Neural progenitor cell (in vitro differentiated cells): ENCODE measurements at places on chromosomes 3 and 15.

DNA sequence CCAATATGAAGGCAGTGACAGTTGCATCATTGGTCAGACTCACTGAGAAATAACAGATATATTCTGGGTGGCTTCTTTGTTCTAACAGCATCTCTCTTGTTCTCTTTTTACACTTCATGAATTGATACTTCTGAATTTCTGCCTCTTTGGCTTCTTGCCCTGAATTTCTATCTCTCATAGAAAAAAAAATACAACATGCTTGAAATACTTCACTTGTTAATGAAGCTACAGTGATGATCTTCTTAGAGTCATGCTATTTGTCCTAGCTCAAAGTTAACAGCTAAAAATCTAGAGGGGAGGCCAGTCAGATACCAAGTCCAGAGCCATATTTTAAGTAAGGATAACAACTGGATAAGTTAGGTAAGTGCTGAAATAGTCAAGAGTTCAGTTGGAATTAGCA is 597.2 kb upstream of the AGTR1 start:
- H3K4me1 ChIP-seq, result no peaks in the 10 kb centered on the region
- DNase-seq, result no peak
- H3K27me3 ChIP-seq, result no peaks in the 10 kb centered on the region
- no peak overlapping the region for H3K4me3 ChIP-seq

GRCh38 chr3:98329392-98330124 is 24.1 kb upstream of the OR5K4 start:
- H3K27ac ChIP-seq, result no peak overlapping the region
- no peaks in the 10 kb centered on the region for H3K36me3 ChIP-seq
- no peaks in the 10 kb centered on the region for H3K4me1 ChIP-seq
- no peaks in the 10 kb centered on the region for H3K27me3 ChIP-seq
- H3K4me3 ChIP-seq, result no peak overlapping the region
- DNase-seq, result peak; percentile 78

GRCh38 chr3:44337248-44337785 is 1.2 kb upstream of the TCAIM start:
- H3K27me3 ChIP-seq, result no peaks in the 10 kb centered on the region
- no peak overlapping the region for H3K27ac ChIP-seq
- peak overlapping the region; percentile 61 for H3K4me3 ChIP-seq
- no peak for DNase-seq
- peaks cover 23% of the 10 kb centered on the region for H3K4me1 ChIP-seq

- no peaks in the 10 kb centered on the region for H3K36me3 ChIP-seq
- no peak overlapping the region for H3K27ac ChIP-seq
- H3K27me3 ChIP-seq, result no peaks in the 10 kb centered on the region
- H3K4me1 ChIP-seq, result peaks cover 5% of the 10 kb centered on the region
Observed at GRCh38 chr3:9117220-9117619, 132.2 kb downstream of the SRGAP3 start.

- H3K4me1 ChIP-seq, result no peaks in the 10 kb centered on the region
- H3K27me3 ChIP-seq, result no peaks in the 10 kb centered on the region
- no peak for DNase-seq
- no peaks in the 10 kb centered on the region for H3K36me3 ChIP-seq
Observed at GRCh38 chr15:34691034-34691433, 63.8 kb downstream of the GJD2 start.

- peak; percentile 51 for DNase-seq
- H3K27ac ChIP-seq, result no peak overlapping the region
- peaks cover 33% of the 10 kb centered on the region for H3K4me1 ChIP-seq
- no peak overlapping the region for H3K4me3 ChIP-seq
Observed at GRCh38 chr15:68789534-68790241, 31.0 kb downstream of the ANP32A start.
